Fibroblast of pulmonary artery (primary cell): ENCODE measurements at places on chromosomes 3 and 15.

GRCh38 chr15:41647262-41647661, 12.9 kb upstream of the MGA start:
- DNase-seq: no peak

GRCh38 chr15:42595626-42596240, 20.3 kb downstream of the STARD9 start:
- peak; percentile 48 for DNase-seq

DNA sequence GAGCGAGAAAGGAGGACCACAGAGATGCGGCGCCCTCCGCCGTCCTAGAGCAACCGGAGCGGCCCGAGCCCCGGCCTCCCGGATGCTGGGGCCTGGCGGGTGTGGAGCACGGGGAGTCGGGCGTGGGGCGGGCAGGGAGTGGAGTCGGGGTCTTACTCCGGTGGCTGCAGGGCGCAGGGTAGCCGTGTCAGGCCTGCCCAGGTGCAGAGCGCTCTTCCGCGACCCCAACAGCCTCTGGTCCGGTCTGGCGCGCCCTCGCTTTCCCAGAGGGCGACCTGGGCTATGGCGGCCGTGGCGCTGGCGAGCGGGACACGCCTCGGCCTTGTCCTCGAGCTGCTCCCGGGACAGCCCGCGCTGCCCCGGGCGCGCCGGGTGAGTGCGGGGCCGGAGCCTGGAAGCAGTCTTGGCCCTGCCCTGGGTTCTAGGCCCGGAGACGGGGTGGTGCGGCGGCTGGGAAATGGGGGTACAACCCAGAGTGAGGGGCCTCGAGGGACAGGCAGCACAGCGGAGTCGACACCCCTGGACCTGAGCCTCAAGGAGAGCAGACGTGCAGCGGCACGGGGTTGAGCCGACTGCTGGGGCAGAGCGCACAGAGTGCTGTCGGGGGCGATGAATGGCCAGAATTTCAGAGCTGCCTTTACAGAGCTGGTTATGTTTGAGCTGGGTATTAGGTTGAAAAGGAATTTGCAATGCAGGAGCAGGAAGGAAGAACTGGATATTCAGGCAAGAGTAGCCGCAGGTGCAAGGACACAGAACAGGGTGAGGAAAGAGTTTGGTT, at the start of gene ZNF662:
ZNF662 (plus strand) TSS at position 73 of the 778 bp plus-strand sequence. CDS start 1,973 bp downstream, outside the sequence.
- DNase-seq: peak; percentile 13

DNA sequence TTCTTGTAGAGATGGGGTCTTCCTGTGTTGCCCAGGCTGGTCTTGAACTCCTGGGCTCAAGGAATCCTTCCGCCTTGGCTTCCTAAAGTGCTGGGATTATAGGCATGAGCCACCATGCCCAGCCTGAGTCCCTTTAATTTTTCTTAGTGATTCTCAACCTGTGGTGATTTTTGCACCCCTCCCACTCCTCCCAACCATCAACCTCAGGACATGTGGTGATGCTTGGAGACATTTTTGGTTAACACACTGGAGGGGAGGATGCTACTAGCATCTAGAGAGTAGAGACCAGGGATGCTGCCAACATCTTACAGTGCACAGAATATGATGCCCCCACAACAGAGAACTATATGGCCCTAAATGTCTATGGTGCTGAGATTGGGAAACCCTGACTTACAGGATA, 83.0 kb upstream of the LMOD3 start:
- DNase-seq: no peak

- DNase-seq: no peak
Observed at GRCh38 chr3:184472723-184473428, 88.7 kb upstream of the EPHB3 start.

DNA sequence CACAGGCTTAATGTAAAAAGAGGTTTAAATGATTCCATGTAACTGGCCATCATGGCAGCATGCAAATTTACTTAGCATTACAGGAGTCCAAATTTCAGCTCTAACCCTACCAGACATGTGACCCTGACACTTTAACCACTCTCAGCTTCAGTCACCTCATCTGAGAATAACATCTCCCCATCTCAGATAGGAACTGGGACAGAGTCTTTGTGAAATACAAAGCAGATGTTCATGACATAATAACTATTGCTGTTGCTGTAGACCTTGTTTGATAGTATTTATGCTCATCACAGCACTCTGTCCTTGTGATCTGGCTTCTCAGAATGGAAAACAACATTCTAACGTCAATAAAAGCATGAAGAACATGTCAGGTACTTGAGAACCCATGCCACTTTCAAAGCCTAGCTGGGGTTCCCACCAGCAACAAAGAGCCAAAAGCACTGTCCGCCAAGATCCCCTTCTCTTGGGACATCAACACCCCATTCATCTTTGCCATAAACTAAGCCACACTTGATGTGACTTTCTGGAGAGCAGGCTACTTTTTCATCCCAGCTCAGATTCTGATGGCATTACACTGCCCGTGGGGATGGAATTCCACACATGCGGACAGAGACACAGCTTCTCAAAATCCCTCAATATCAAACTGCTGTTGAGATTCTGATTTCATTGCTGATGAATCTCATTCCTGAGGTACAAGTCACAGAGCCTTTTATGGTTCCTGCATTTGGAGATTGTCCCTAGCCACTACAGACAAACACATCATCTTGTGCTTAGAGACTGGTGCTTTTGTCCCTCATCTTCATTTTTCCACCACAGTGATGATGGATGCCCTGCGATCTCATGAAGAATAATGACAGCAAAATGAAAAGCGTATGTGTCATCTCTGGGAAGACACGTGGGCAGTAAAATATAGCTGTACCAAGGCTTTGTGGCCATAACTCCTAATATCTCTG, 202.7 kb downstream of the TNIK start:
- DNase-seq: no peak

GRCh38 chr3:14210843-14211594, 32.4 kb downstream of the LSM3 start:
- peak; percentile 50 for DNase-seq

GRCh38 chr3:119331661-119332060, 37.5 kb downstream of the ARHGAP31 start:
- DNase-seq: peak; percentile 23

- no peak for DNase-seq
Observed at GRCh38 chr3:193194371-193194770, 46.7 kb upstream of the PLAAT1 start.

GRCh38 chr3:154862265-154862664, 217.9 kb upstream of the MME start:
- DNase-seq: no peak

GRCh38 chr3:149378478-149379309, 1.2 kb upstream of the TM4SF1 start:
- no peak for DNase-seq

GRCh38 chr3:74640211-74640610, 25.8 kb upstream of the CNTN3 start:
- DNase-seq: no peak

GRCh38 chr15:57285386-57285785, 90.9 kb upstream of the CGNL1 start:
- no peak for DNase-seq

- DNase-seq: no peak
Observed at GRCh38 chr3:85594676-85595075, 635.9 kb downstream of the CADM2 start.

GRCh38 chr15:38860253-38860652, 295.6 kb upstream of the RASGRP1 start:
- peak; percentile 72 for DNase-seq

GRCh38 chr15:47932951-47933641, 187.7 kb upstream of the SLC24A5 start:
- DNase-seq: no peak

DNA sequence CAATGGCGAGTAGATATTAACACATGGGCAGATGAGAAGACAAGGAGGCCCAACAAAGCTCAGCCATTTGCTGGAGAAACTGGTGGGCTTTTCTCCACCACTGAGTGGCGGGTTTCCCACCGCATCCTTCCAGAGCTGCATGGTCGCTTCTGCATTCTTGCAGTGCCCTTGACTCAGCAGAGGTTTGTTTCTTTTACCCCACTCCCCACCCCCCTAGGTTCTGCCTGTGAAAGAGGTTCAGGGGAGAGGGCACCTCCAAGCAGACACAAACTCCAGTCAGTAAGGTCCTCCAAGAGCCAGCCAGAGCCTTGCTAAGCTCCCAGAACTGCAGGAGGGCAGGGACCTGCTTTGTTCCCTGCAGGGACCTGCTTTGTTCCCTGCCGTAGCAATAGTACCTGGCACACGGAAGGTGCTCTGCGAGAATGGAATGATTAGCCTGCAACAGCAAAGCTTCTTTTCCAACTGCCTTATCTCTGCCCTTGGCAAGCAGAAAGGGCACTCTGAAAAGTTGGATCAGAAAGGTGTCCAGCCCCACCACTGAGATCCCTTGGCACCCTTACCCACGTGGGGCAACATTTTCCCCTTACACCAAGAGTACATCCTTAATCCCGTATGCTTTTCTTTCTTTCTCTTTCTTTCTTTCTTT, 1.4 kb downstream of the PAQR5 start:
- no peak for DNase-seq

DNA sequence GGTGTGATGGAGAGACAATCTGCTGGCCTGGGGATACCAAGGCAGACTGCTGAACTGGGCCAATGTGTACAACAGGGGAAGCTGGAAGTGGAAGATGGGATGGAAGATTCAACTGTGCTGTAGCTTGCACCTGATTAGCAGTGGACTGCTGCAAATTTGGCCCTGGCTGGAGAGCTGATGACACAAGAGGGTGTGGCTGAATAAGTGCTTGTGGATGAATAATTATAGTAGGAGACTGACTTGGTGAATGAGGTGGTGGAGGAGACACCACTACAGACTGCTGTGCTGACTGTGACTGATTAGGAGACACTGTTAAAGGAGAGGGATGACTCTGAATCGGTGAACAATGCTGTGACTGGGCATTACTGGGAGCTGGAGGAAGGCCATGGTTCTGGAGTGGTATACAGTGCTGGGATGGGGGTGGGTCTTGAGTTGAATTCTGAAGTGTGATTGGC, 52.5 kb downstream of the PHC3 start:
- DNase-seq: peak; percentile 22

GRCh38 chr15:93245661-93246042, 156.6 kb upstream of the RGMA start:
- no peak for DNase-seq

DNA sequence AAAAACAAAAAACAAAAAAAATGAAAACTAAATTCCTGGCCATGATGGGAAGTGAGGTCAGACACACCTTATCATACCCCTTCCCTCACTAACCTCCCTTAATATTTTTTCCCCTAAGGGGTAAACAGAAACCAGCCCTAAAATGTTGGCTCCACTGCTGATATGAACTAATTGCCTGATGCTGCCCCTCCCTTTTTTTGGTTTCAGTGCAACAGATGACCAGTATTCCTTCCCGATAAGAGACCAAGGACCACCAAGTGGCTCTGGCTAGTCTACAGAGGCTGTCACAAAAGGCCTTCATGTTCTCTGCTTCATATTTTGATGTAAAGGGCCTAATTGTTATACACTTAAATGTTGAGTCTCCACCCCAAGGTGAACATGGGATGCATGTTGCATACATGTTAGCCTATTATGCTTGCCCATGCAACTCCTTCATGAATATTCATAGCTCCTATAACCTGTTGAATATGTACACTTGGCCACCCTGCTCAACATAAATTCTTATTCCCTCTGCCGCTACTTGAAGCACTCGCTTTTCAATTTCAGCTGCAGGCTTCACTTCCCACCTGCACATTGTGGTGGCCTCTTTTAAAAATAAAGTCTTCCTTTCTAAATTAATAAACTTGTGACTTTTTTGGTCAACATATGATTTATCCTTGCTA, 12.3 kb upstream of the STAC start:
- no peak for DNase-seq

DNA sequence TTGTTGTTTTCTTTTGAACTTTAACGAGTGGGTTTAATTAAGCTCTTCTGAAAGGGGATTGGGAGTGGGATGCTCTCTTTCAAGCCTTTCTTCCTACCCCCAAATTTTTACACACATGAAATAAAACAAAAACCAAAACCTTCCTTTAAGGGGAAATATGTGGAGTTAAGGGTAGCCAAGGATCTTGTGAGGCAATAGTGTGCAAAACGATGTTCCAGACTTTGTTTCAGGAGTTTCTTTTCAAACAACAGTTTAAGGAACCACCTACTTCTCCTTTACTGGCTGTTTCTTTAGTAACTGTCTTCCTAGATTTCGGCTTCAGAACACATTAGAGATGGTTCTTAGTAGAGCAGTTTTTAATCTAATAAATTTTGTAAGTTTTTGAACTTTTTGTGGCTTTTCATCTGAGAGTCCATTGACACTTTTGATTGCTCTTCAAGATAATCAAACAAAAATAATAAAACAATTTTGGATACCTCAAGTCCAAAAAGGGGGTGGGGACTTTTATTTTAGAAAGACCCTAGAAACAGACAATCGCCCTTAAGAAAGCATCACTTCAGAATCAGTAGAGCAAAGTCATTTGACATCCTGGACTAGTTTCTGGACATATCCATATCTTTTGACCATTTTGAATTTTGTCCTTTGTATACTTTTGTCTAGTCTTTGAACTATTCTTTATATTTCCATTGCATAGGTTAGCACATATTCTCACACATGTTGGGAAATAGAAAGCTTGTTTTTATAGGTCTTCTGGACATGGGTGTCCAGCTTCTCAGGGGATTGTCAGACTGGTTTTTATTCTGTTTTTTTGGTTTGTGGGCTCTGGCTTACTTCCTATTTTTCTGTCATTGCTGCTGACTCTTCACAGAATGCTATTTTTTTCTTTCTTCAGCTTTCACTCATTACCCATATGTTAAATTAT, 6.0 kb downstream of the DIPK2A start:
- DNase-seq: peak; percentile 64

DNA sequence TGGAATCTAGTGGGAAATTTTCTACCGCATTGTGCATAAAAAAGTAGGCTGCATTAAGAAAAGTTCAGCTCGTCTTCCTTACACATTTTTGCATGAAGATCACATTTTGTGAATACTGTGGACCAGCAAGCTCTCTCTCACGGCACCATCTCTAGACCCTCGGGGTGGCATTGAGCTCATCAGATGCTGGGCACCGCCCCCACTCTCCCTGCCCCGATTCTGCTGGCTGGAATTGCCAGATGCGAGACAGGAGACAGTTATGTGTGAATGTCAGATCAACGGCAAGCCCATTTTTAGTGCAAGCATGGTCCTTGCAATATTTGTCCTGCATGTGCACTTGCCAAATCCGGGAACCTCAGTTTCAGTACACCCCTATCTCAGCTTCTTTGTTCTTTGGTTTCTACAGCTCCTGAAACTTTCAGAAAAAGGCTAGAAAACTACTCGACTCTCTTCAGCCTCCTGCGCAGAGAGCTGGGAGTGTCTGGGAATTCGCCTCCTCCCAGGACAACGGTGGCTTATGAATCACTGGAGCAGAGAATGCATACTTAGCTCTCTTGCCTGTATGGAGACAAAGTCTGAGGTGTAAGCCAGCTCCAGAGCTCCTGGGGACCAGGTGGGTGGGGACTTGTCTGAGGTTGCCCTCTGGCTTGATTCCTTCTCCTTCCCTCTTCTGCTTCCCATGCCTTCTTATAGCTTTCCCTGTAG, 285.2 kb upstream of the ATP10A start:
- DNase-seq: no peak
